ENCODE measurements at places on chromosomes 5 and 9.

DNA sequence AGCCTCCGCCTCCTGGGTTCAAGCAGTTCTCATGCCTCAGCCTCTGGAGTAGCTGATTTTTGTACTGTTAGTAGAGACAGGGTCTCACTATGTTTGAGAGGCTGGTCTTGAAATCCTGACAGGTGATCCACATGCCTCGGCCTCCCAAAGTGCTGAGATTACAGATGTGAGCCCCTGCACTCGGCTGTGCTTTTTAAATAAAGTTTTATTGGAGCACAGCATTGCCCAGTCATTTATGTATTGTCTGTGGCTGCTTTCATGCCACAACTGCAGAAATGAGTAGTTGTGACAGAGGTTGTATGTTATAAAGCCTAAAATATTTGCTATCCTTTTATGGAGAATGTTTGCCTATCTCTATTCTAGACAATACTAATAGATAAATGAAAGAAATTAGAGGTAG is 169.2 kb downstream of the AOPEP start:
- DNase-seq, result no peak

DNA sequence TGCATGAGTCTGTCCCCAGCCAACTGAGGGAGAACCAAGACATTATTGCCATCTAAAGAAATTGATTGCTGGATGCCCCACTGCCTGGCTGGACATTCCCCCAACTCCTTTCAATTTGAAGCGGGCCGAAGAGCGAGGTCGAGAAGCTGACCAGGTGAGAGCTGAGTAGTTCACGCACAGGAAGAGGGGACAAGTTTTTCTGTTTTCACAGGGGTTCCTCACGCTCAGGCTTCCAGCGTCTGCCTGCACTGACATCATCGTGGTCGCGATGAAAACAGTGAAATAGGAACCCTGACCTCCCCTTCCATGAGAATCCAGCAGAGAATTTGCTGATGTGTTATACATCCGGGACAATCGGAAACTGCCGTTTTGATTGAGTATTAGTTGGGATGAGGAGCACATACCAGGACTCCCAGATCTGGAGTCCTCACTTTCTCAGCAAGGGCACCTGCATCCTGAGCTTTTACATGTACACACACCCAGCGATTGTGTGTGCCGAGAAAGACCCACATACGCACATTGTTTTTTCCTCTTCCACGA is 3.1 kb upstream of the DMRT3 start:
- no peak for DNase-seq

GRCh38 chr5:170747357-170747756 is 36.2 kb upstream of the GABRP start:
- DNase-seq, result no peak

DNA sequence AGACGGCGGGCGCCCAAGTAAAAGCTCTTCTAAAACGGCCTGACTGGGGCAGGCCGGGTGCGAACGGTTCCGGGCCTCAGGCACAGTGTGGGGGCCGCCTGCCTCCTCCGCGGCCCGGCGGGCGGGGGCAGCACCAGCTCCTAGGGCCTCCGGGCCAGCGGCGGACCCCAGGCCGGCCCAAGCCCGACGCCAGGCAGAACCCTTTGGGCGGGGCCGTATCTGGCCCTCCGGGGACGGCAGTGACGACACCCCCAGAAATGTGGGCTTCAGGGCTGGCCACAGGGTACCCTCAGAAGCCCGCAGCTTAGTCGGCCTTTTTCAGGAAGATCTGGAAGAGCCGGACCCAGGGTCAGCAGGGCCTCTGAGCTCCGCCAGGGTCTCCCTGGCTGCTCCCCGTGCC is 4.0 kb downstream of the LTC4S start:
- DNase-seq, result no peak

DNA sequence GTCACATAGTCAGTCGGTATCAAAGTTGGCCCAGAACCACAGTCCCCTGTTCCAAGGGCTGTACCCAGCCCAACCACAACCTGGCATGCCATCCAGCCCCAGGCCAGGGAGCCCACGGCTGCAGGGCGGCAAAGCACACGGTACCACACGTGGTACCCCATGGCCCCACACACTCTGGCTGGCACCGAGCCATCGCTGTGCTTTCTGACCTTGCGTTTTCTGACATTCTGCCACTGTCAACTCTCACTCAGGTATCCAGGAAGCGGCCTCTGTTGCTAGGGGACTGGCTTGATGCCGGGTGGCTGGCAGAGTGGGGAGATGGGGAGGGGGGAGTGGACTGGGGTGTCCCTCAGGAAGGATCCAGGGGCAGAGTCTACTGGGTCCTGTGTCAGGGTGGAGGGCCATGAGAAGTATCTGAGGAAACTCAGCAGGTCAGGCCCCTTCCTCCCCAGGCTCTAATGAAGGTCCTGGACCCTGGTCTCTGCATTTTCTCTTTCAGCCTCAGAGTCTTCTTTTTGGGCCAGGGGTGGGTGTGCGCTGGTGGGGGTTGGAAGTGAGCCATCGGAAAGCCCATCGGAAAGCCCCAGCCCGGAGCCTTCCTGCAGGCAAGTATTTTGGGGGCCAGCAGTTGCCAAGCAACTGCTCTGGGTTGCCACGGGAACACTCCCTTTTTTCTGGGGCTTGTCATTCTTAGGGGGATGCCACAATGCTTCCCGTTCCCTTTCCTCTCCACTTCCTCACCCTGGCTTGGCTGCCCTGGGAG is 21.0 kb upstream of the RALGDS start:
- no peak for DNase-seq

DNA sequence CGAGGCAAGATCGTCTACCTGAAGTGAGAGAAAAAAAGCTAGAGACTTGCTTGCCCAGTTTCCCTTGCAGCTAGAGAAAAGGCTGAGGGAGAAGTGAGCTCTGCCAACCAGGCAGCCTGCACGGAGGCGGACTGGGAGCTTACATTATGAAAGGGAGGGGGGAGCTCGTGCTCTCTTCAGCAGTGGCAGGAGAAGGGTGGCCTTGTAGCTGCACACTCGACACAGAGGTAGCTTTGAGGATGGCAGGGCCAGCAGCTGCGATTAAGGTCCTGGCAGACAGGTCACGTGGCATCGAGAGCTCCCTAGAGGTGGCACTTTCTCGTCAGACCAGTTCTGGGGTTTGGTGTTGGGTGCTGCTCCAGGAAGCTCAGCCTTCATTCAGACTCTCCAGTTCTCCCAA is 26.7 kb downstream of the APBA1 start:
- DNase-seq, result no peak

DNA sequence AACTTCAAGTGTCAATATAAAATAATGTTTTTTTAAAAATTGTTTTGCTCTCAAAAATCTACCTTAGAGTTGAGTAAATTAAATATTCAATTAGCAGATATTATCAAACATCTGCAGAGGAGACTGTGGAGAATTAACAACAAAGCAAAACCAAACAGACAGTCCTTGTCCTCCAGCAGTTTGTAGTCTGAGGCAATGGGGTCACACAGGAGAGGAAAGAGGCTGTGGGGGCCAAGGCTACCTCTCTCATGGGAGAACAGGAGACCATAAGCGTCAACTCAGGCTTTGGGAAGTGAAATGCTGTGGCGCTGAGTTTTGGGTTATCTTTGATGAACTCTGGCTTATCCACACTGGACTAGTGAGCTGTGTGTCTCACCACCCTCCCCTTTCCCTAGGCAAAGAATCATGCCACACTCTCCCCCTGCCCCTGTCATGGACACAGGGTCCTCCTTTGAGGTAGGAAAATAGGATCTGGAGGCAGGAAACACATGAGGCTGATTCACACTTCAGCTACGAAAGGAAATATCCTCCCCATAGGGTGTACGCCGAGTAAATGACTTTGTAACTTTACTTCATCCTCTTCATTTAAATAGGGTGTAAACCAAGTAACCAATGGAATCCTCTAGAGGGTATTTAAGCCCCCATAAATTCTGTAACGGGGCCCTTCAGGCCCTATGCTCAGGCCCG is 152.7 kb downstream of the FSTL4 start:
- no peak for DNase-seq

DNA sequence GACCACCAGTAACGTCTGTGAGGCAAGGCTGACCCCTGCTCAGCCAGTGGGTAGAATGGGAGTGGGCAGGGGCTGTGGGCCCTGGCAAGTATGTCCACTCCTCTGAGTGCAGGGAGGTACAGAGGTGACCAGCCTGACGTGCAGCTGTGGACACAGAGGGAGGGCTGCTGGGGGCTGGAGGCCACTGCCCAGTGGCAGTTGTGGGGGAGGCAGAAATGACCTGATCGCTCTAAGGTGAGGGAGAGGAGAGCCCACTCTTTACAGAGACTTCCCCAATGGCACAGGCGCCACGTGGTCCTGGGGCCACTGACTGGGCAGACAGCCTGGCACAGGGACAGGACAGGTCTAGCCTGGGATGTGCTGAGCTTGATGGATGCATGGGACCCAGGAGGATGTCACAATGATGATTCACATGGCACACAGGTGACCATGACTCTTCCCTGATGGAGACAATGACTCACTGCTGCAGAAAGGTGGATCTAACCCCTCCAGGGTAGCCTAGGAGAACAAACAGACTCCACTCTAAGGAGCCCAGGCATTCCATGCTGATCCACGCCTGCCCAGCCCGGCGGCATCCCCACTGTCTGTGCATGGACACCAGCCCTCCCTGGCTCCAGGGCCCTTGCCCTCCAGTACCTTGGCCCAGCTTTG is 7.7 kb downstream of the LPCAT1 start:
- DNase-seq, result no peak

DNA sequence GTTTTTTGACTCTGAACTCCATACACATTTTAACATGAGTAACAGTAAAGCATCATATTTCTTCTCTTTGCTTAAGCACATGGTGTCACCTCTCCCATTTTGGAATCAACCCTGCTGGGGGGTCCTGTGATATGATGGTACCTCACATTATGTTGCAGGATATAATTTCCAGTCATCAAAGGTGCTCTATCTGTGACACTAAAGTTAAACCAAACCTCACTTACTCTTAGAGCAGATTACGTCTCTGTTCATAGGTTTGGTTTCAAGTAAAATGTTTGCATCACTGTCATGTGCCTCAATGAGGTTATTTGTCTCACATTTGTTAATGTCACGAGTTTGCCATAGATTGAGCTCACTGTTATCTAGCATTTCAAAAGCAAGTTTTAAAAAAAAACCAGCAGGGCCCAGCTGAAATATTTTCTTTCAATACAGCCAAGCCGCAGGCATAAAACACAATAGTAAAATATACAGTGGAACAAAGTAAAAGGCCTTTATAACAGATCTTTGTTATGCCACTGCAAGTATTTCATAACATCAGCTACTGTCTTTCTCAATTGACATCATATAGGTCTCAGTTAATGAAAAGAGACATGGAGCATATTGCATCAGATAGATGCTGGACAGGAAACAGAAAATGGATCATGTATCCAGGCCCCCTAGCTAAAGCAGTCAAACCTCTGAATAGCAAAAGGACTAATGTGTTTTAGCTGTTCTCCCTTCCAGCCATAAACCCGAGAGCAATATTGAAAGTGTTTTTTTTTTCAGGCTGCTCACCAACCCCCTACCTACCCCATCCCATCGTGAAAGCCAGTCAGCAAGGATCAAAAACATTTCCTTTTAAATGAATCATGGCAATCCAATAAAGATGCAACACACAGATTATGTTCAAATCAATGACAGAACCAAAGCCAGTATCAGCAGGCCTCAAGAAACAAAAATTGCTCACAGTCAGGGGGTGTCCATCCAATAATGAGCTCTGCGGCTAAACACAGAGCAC is 182.1 kb upstream of the ITGA1 start:
- no peak for DNase-seq

- no peak for DNase-seq
Observed at GRCh38 chr9:84251921-84252320, 88.6 kb downstream of the SLC28A3 start.

DNA sequence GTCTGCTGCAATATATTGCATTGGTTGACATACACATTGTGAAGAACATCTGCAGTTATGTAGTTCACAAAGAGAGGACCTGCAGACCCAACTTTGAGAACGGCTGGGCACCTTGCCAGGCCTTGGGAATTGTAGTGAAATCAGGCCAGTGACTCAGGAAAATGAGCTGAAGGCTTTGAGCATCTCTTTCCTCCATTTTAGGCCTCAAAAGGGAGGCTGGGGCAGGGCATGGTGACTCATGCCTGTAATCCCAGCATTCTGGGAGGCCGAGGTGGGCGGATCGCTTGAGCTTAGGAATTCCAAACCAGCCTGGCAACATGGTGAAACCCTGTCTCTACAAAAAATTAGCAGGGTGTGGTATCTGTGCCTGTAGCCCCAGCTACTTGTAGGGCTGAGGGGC is 1.4 kb upstream of the IPPK start:
- no peak for DNase-seq

- DNase-seq, result no peak
Observed at GRCh38 chr5:106854922-106855321, 815.8 kb downstream of the EFNA5 start.

- no peak for DNase-seq
Observed at GRCh38 chr5:103444333-103445038, 118.1 kb downstream of the NUDT12 start.

DNA sequence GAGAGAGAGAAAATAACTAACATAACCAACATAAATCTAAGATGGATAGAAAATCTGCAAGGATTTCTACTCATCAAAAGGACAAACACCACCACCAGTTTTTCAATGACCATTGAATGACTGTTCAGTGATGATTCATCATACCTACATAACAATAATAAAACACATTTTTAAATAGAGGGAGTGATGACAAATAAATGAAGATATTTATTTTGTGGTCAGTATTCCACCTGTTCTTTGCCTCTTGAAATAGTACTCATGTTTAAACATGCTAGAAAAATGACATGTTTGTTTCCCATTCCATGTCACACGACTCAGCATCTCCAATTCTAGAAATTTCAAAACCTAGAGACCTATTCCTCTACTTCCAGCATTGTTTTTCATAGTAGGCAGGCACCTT is 34.6 kb upstream of the ADAMTS16 start:
- DNase-seq, result no peak

GRCh38 chr9:91192381-91193086 is 169.2 kb downstream of the AUH start:
- no peak for DNase-seq

DNA sequence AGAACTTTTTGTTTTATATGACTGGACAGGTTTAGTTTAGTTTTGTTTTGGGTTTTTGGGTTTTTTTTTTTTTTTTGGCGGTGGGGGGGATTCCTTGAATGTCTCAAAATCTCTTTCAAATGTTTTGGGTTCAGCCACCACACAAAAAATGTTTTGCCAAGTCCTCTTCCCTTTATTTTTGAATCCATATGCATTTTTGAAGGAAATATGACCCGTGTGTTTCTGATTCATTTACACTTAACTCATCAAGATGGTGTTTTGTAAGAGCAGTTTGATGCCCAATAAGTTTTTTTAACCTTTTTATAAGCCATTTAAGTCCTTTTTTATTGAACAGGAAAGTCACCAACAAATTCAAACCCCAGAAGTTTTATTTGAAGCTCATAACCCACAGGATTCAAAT is 209.8 kb downstream of the CWC27 start:
- no peak for DNase-seq

GRCh38 chr9:77975806-77976205 is 55.8 kb downstream of the GNAQ start:
- DNase-seq, result no peak
